Astrocyte (in vitro differentiated cells and primary cell): ENCODE measurements at places on chromosomes 5 and 9. TPM values are rescaled to one million over a fixed set of nuclear protein-coding genes. Genes with fewer than 3 reads are reported as not detected.

The SLC25A2 gene
- total RNA-seq = 0.19 and 0.25 TPM in 2 replicates

The PFN3 gene
- total RNA-seq = not detected in 2 replicates

The UGT3A2 gene
- 0.43 and 0.86 TPM in 2 replicates for total RNA-seq

The OSMR gene
- 38.6 and 39.2 TPM in 2 replicates for total RNA-seq

DNA sequence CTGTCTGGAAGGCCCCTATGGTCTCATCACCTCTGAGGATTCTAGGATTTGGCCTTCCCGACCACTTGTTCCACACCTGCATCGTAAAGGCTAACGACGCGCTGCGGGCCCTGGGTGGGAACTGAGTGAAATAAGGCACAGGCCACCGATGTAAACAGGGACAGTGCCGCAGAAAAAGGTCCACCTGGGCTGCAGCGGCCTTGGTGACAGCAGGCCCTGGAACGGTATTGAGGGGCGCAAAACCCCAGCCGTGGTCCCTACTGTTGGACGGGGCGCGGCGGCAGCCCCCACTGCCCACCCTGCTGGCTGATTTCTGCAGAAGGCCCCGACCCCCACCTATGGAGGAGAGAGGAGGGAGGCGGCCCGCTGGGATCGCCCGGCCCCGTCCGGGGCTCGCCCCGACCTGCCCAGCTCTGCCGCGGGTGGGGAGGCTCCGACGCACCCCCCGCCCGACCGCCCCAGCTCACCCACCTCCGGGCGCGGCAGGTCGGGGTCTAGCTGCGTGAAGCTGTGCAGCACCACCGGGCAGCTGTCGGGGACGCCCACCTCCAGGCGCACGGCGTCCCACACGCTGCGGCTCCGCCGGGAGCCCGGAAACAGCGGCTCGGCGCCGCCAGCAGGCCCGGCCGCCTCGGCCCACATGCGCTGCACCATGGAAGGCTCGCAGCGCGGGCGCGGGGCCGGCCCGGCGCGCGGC is 391 bp downstream of the RALGDS start:
- H3K27ac ChIP-seq = no peak overlapping the region
- no peak for DNase-seq
- H3K27me3 ChIP-seq = no peaks in the 10 kb centered on the region
- no peaks in the 10 kb centered on the region for H3K36me3 ChIP-seq
- H3K4me1 ChIP-seq = peaks cover 43% of the 10 kb centered on the region

GRCh38 chr9:129231022-129231739 is 53.1 kb upstream of the IER5L start:
- H3K4me1 ChIP-seq = peaks cover 1% of the 10 kb centered on the region
- DNase-seq = no peak
- no peaks in the 10 kb centered on the region for H3K36me3 ChIP-seq
- no peaks in the 10 kb centered on the region for H3K27me3 ChIP-seq

DNA sequence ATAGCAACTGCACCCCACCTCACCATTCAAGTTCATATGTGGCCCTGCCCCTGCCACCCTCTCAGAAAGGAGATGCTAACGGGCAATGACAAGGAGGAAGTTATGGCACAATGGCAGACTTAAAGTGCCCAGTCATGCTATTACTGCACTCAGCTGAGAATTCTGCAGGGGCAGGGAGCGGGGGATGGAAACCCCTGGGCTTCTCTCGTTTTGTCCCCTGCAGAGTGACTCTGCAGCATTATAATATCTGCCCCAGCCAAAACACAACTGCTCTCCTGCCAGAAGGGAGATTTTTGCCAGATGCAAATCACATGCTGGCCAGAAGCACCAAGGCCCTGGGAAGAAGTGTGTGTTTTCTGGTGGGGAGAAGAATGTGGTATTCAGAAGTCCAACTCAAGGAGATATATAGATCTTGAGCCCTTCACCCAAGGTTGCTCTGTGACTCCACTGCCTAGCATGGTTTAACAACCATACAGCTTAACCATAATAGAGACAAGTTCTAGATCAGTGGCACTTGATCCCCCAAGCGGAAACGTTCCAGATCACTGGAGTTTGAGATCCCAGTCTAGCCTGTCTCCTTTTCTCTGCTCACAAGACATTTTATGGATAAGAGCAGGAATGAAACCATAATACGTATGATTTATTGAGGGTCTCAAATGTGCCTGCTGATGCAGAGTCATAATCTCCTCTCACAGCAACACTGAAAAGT is 207.0 kb upstream of the MAP3K1 start:
- no peaks in the 10 kb centered on the region for H3K36me3 ChIP-seq
- H3K27me3 ChIP-seq = peaks cover 4% of the 10 kb centered on the region
- peaks cover 12% of the 10 kb centered on the region for H3K4me1 ChIP-seq
- H3K27ac ChIP-seq = no peak overlapping the region
- no peak for DNase-seq

- H3K4me1 ChIP-seq = no peaks in the 10 kb centered on the region
- no peak overlapping the region for H3K27ac ChIP-seq
- DNase-seq = no peak
- H3K27me3 ChIP-seq = no peaks in the 10 kb centered on the region
Measured at GRCh38 chr5:159303286-159303685, 27.0 kb downstream of the IL12B start.

DNA sequence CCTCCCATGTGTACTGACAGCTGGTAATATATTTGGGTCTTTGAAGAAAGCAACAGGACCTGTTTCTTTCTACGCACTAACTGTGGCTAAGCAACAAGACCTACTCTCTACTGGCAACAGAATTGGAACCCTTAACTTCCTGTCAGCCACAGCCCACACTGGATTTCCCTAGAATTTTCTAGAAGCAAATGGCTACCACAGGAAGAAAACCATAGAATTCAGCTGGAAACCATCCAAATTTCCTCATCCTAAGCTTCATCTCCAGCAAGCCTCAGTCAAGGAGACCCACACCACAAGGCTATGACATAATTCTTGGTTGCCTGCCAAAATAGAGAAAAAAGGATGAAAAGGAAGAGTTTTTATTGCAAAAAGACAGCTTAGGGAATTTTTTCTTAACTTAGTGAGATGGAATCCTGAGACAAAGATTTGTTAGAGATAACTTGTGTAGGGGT is 171.8 kb upstream of the TNC start:
- no peaks in the 10 kb centered on the region for H3K36me3 ChIP-seq
- DNase-seq = peak; percentile 96
- H3K27me3 ChIP-seq = no peaks in the 10 kb centered on the region
- no peak overlapping the region for H3K4me3 ChIP-seq
- H3K27ac ChIP-seq = peak overlapping the region; percentile 32
- peaks cover 16% of the 10 kb centered on the region for H3K4me1 ChIP-seq

DNA sequence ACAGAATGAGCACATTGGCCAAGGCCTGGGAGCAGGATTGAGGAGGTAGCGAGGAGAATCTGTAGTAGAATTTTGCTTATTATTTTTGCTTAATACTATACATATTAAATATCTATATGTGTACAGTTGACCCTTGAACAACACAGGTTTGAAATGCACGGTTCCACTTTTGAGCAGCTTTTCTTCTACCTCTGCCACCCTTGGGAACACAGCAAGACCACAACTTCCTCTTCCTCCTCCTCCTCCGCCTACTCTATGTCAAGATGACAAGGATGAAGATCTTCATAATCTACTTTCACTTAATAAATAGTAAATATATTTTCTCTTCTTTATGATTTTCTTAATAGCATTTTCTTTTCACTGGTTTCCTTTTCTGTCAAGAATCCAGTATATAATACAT is 541.4 kb downstream of the KCTD16 start:
- no peak for DNase-seq
- no peak overlapping the region for H3K27ac ChIP-seq
- H3K27me3 ChIP-seq = no peaks in the 10 kb centered on the region
- no peak overlapping the region for H3K4me3 ChIP-seq
